ENCODE measurements at places on chromosomes 12 and 14.

GRCh38 chr12:56715798-56716197, 9.3 kb downstream of the NACA start:
- DNase-seq = no peak

DNA sequence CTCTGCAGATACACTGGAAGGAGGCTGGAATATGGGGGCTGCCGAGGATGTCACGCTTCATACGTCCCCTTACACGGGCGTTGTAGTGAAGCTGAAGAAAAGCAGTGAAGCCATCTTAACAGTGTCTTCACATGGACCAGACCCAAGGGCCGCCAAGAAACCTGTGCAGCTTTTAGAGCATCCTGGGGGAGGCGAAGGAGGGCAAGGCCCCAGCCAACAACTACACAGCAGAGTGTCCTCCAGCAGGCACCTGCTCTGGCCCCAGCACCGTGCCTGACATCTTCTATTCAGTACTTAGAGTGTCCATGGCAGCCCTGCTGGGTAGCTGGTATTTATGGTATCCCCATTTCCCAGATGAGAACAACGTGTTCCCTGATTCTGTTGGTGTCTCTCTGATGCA, 48.9 kb upstream of the RIN3 start:
- no peak for DNase-seq

DNA sequence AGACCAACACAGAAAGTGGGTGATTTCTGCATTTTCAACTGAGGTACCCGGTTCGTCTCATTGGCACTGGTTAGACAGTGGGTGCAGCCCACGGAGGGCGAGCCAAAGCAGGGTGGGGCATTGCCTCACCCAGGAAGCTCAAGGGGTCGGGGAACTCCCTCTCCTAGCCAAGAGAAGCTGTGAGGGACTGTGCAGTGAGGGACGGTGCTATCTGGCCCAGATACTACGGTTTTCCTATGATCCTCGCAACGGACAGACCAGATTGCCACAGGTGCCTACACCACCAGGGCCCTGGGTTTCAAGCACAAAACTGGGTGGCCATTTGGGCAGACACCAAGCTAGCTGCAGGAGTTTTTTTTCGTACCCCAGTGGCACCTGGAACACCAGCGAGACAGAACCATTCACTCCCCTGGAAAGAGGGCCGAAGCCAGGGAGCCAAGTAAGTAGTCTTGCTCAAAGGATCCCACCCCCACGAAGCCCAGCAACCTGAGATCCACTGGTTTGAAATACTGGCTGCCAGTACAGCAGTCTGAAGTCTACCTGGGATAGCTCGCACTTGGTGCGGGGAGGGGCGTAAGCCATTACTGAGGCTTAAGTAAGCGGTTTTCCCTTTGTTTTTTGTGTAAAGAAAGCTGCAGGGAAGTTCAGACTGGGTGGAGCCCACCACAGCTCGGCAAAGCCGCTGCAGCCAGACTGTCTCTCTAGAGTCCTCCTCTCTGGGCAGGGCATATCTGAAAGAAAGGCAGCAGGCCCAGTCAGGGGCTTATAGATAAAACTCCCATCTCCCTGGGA, 25.5 kb upstream of the NAA30 start:
- no peak for DNase-seq

GRCh38 chr12:87157791-87158190, 871.4 kb downstream of the C12orf50 start:
- DNase-seq = no peak

GRCh38 chr12:76782526-76782925, 18.6 kb downstream of the ZDHHC17 start:
- no peak for DNase-seq

DNA sequence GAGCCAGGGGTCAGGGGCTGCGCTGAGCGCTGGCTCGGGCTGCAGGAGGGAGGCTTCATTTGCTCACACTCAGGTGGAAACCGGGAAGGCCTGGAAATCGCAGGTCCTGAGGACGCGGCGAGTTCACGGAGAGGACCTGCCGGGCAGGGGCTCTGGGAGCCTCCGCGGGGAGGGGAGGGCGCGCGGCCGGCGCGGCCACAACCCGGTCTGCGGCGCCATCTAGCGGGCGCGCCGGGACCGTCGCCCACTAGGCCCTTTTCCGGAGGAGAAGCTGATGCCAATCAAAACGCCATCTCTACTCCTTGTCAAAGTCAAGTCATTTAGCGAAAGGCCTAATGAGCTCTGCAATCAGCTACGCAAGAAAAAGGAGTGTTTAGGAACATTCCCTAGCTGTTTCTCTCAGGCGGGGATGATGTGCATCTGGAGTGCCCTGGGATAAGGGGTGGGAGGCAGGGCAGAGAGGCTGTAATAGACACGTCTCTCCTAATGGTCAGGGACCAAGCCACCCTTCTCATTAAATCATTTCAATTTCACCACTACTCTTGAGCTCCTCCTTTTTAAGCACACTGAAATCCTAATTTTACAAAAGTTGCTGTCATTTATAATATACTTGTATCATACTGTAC, 885.8 kb upstream of the TMEM132C start:
- DNase-seq = no peak

- DNase-seq = no peak
Measured at GRCh38 chr12:58803908-58804307, 116.4 kb downstream of the LRIG3 start.

DNA sequence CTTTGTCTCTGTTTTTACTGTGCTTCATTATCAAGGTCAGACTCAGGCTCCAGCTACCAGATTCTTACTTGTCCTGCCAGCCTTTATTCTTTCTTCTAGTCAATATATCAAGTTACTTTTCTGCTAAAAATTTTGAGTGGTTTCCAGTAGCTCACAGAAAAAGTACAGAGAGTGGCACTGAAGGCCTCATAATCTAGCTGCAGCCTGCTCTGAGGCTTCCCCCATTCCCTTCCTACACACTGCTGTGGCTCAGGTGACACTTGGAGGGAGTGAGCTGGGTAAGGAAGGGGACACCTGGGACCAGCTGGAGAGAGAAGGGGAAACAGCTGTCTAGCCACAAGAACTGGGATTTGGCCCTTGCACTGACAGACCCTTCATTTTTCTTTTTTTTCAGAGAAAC, 25.4 kb downstream of the TTC6 start:
- no peak for DNase-seq

DNA sequence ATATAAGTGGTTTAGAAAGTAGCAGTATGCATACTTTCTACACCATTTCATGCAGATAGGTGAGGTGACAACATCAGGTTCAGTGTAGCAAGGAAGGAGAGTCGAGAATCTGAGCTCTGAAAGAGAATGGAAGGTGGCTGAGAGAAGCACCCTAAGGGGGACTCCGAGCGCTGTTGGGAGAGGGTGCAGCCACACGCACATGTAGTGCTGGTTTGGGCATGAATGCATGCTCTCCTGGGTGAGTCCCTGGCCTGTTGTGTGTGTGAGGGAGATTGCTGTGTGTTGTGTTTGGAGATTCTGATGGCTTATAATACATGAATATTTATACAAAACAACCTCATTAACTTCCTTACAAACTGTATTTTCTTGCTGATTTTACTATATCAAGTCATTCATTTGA, 180.3 kb upstream of the LRIG3 start:
- DNase-seq = no peak

DNA sequence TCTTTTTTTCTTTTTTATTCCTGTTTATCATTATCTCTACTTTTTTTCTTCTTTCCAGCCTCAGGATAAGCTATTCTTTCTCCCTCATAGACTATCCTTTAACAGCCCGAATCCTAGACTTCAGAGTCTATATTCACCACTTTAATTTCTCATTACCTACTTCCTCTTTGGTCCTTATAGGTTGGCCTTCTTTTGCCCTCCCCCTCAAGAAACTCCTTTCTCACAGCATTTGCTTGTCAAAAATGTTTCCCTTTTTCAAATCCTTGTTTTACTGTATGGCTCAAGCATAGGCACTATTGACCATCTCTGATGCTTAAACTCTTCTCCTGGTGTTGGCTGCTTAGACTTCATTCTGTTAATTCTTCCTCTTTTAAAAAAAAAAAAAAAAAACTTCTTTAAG, 52.5 kb downstream of the KIAA0586 start:
- DNase-seq = no peak

DNA sequence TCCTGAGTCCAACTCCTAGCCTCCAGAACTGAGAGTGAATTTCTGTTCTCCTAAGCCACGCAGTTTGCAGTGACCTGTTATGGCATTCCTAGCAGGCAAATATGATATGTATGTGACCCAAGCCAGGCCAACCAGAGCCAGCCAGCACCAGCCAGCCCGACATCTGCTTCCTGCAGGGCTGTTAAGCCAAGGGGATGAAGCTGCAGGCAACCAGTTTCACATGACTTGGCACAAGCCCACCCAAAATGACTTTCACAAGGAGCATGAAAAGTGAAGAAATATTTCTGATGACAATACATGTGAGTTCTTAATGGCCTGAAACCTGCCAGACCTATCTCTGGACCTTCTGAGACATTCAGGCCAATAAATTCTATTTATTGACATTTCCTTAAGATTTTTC, 68.1 kb downstream of the ITPK1 start:
- DNase-seq = no peak

- DNase-seq = no peak
Measured at GRCh38 chr12:111687255-111687654, 1.4 kb downstream of the ACAD10 start.

DNA sequence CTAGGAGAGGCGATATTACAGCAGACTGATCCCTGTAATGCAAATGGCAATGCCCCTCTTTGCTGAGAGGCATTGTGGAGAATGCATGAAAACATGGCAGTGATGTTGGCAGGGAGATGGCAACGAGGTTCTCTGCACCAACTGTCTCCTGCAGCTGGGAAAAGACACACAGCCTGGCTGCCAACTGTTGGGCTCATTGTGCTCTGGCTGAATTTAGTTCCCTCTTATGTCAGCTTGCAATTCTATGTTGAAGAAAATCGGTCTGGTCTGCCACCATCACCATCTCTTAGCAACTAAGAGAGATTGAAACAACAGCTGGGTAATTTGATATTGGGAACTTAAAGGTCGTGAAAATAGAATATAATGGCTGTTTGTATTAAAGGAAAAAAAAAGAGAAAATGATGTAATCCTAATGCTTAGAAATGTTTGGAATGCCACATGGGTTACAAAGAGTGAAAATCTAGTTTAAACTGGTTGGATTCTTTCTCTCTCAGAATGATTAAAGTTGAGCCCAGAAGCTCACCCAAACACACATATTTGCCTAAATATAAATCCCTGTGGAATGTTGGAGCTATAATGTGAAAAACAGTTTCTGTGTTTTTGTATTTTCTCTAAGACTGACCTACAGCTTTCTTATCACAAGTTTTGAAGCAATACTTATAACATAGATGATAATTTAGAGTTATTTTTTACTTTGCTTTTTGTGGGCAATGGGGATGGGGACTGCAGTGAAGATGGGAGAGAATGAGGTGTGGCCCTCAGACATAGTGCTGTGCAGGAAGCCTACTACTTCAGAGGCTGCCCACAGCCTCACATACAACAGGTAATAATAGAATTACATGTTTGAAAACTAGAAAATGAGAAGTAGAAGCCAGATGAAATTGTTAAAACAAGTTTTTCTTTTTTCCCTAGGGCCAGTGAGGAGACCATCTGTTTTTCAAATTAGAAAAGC, 143.7 kb downstream of the AKAP6 start:
- no peak for DNase-seq

- no peak for DNase-seq
Measured at GRCh38 chr12:49093792-49094159, 825 bp downstream of the DHH start.

Data from CD4-positive, alpha-beta T cell treated with Interleukin-6 at 100 ng/mL for 8 hours (primary cell).